ENCODE measurements at places on chromosomes 11 and 22.
A peak's percentile ranks its signal among the peaks of the same experiment; 100 is the strongest.

GRCh38 chr11:18776324-18776723, 15.3 kb downstream of the PTPN5 start:
- no peak for DNase-seq

DNA sequence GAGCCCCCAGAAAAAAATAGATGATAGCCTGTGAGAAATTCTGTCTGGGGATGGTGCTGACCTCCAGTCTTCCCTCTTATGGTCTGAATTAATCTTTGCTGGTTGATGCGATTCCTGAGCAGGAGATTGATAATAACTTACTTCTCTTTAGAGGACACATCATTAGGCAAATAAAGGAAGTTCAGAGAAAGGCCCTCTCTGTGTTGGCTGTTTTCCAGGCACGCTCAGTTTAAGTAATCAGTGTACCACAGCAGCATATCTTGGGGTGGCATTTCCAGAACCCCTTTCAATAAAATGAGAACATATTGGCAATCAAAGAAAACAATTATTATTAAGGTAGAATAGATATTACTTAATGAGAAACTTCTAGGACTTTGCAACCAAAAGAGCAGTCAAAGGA, 1129.3 kb upstream of the RAG2 start:
- no peak for DNase-seq

DNA sequence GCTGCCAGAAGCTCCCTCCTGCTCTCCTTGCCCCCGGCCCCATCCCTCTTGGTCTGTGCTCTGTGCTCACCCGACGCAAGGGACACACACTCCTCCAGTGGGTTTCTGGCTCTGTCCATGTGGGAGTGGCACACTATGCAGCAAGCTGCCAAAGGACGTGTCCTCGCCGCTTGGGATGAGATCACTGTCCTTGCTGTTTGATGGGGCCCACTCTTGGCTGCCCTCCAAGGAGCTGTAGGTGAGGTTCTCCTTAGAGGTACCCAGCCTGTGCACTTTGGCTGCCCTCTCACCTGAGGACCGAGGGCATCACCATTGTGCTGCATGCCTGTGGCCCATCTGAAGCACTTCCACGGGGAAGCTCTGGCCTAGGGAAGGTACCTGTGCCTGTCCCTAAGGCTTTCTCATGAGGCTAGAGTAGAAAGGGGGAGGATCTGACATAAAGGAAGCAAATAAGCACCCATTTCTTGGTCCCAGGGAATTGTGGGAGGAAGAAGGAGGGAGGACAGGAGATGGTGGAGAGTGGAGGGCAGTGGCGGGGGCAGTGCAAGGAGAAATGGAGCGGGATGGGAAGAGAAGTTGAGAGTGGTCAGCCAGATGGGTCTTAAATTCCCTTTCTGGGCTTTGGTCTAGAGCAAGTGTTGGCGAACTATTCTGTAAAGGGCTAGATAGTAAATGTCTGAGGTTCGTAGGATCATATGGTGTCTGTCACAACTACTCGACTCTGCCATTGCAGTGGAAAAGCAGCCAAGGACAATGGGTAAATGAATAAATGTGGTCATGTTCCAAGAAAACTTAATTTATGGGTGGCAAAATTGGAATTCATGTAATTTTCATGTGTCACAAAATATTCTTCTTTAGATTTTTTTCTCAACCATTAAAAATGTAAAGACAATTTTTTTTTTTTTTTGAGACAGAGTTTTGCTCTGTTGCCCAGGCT, 47.0 kb upstream of the AMPD3 start:
- peak; percentile 25 for DNase-seq

DNA sequence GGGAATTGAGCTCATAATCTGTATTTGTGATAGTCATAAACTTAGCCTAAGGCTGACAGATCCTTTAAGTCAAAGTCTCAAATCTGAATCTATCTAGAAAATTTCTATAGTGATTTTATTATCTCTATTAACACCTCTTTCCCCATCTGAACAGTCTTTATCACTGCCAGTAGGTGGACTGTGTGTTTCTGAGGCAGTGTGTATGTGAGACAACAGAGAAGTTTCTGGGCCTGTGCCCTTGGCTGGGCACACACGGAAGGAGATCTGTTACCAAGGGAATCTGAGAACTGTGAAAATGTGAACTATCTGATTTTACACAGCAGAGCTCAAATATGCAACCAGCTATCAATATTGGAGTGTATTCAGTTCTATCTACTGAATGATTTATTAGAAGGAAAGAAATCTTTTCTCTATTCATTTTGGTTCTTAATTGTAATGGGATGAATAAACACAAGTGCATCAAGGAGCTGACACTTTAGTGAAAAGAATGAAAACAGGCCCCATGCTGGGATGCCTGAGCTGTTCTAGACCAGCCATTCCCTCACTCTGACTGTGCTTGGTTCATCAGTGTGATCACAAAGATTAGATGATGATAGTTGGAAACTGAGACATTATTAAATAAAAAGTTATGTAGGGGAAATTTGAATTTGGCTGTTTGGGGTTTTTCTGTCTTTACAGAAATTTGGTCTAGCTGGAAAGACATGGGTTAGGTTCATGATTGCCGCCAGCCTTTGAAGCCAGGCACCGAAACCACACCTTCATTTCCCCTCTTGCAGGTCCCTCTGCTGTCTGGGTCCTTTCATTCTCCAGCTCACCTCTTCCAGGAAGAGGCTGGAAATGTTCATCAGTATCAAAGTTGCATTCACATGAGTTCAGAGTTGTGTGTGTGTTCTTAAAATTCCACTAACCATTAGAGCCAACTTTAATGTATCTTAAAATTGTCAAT, 68.1 kb downstream of the LIF start:
- no peak for DNase-seq

DNA sequence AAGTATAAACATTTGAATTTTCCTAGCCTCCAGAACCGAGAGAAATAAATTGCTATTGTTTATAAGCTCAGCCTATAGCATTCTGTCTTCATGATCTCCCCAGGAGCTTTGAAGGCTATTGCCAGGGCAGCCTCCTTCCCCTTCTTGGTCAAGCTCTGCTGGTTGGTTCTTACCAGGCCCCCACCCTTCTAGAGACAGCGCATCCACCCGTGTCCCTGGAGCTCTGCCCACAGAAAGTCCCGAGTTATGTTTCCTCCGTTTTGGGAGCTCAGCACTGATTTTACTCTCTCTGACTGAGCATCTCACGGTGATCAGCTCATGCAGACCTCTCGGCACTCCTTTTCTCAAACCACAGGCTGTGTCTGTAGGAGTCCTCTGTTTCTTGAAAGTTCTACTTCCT, 123.8 kb upstream of the SORL1-AS1 start:
- DNase-seq = no peak

- no peak for DNase-seq
These were observed 10.8 kb downstream of the PANX1 start for GRCh38 chr11:94139416-94139815.

Data from LoVo (cell line).